ENCODE measurements at places on chromosomes 6 and 20.

DNA sequence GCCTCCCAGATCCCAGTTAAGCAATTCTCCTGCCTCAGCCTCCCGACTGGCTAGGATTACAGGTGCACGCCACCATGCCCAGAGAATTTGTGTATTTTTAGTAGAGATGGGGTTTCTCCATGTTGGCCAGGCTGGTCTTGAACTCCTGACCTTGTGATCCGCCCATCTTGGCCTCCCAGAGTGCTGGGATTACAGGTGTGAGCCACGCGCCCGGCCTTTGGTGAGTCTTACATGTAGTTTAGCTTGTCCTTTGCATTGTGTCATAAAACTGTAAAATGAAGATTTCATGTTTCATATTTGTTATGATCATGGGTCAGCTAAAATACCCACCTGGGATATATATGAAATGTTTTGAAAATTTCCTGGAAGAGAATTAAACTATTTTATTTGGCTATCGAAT lies 183.5 kb downstream of the SASH1 start:
- H3K27me3 ChIP-seq: no peaks in the 10 kb centered on the region
- no peaks in the 10 kb centered on the region for H3K36me3 ChIP-seq
- no peak overlapping the region for H3K4me3 ChIP-seq

DNA sequence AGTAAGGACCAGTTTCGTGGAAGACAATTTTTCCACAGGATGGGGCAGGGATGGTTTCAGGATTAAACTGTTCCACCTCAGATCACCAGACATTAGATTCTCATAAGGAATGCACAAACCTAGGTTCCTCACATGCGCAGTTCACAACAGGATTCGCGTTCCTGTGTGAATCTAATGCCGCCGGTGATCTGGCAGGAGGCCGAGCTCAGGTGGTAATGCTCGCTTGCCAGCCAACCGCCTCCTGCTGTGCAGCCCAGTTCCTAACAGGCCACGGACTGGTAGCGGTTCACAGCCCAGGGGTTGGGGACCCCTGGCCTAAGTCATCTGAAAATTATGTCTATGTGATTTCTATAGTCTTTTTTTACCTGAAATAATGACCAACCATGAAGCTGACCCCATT lies 217.5 kb downstream of the TMEM200A start:
- no peaks in the 10 kb centered on the region for H3K36me3 ChIP-seq
- H3K4me1 ChIP-seq: no peaks in the 10 kb centered on the region
- DNase-seq: no peak
- H3K27ac ChIP-seq: no peak overlapping the region
- H3K27me3 ChIP-seq: no peaks in the 10 kb centered on the region

DNA sequence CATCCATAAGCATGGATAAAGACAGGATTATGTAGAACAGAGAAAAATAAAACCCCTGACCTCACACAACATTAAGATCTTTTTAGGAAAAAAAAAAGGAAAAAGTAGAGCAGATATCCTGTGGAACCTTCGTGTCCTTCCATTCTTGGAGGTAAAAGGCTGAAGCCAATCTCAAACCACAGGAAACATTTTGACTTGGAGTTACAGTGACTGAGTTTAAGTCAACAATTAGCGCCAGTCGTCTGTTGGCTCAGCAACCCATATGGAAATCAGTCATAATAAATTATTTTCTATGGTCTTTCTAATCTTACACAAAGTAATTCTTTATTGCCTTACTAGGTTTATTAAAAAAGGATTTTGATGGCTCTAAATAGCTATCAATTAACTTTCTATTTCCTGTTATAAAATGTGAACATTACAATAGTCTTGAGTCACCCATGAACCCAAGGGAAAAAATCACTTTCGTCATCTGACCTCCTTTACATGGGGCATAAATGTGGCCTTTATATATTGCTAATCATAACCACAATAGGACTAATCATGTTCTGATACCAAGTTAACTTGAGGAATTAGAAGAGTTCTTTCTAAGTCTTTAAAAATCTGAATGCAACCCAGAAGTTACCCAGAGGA lies 592.9 kb downstream of the TFAP2B start:
- no peaks in the 10 kb centered on the region for H3K4me1 ChIP-seq
- no peak overlapping the region for H3K4me3 ChIP-seq
- no peaks in the 10 kb centered on the region for H3K36me3 ChIP-seq
- H3K27me3 ChIP-seq: no peaks in the 10 kb centered on the region

DNA sequence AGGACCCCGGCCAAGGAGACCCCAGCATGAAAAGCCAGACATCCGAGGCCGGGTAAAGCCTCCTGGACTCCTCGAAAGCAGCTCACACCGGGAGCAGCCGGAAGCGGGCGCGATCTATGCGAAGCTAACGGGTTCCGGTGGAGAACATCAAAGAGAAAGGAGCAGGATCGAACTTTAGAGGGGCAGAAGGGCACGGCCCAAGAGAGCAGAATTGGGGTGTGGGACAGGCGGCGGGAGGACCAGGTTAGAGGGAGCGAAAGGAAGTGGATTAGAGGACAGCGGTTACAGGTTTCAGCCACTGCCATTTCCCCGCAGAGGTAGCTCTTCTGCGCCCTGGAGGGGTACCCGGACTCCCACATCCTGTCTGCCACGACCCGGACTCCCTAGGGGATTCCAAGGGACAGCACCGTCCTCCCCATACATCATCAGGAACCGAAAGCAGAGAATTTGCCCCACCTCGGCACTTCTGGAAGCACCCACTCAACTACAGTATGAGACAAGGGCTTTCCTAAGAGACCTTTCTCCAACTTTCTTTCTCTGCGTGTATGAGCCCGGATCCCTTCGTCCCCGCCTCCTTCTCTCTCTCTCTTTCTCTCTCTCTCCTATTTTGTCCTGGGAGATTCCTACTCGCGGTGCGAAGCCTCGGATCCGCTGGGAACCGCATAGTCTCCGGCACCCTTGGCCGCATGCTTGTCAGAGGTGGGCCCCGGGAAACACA lies 507 bp upstream of the VGLL2 start:
- H3K36me3 ChIP-seq: no peaks in the 10 kb centered on the region
- H3K27me3 ChIP-seq: peaks cover 41% of the 10 kb centered on the region
- peaks cover 26% of the 10 kb centered on the region for H3K4me1 ChIP-seq
- H3K27ac ChIP-seq: no peak overlapping the region

DNA sequence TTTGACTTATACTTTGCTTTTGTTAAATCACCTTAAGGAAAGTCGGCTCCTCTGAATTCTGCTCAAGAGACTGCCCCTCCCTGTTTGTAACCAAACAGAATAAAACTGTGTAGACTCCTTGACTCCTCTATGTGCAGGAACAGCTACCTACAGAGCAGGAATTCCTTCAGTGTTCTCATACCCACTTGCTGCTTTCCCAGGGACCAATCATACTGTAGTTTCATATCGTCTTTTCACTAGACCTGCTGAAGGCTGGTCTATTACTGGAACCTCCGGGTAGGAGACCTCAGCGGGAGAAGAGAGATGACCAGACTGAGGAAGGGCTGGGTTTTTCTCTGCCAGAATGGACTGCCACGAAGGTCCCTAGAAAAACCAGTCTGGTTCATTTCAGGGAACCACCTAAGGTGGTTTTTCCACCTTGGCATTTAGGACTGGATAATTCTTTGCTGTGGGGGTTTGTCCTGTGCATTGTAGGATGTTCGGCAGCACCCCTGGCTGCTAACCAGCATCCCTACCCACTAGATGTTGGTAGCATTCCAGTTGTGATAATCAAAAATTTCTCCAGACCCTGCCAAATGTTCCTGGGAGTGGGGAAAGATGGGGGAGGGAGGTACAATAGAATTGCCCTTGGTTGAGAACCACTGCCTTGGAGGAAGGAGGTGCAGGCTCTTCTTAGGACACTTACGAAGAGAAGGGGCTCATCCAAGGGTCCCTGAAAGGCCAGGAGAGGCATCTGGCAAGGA lies 80.5 kb downstream of the DNAAF9 start:
- H3K4me3 ChIP-seq: no peak overlapping the region
- no peak overlapping the region for H3K27ac ChIP-seq
- H3K36me3 ChIP-seq: peaks cover 6% of the 10 kb centered on the region
- no peaks in the 10 kb centered on the region for H3K4me1 ChIP-seq

DNA sequence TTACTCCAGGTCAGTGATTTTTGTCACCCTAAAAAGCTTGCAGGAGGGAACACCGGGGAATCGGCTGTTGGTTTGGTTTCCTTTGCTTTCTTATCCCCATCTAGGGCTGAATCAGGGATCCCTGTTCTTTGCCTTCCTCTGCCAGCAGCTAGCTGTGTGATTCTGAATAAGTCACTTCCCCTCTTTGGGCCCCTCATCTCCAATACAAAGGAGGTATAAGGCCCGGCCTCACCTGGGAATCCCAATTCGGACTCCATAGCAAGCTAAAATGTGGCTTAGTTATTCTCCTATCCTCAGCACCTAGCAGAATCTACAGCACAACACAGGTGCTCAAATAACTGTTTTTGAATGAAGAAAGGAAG lies 18.5 kb upstream of the ARMC12 start:
- no peaks in the 10 kb centered on the region for H3K27me3 ChIP-seq
- no peak overlapping the region for H3K4me3 ChIP-seq
- peak overlapping the region; percentile 84 for H3K27ac ChIP-seq
- H3K4me1 ChIP-seq: peaks cover 57% of the 10 kb centered on the region
- peak; percentile 46 for DNase-seq

DNA sequence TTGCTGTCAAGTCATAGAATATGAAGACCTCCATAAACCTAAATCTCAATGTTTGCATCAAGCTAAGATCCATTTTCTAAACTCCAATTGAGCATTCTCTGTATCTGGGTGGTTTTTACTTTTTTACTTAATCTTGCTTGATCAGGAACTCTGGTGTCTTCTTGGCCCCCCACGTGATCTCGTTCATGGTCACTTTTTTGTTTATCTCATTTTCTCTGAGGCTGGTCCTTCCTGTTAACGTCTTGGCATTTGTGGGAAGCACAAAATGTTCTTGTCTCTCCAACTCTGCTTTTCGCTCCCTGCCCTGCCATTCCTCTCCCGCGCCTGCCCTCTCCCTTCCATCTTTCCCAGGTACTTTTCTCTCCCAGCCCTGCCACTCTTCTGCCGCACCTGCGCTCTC lies 14.0 kb upstream of the MAPRE1 start:
- H3K4me1 ChIP-seq: no peaks in the 10 kb centered on the region
- no peak overlapping the region for H3K4me3 ChIP-seq
- DNase-seq: no peak

DNA sequence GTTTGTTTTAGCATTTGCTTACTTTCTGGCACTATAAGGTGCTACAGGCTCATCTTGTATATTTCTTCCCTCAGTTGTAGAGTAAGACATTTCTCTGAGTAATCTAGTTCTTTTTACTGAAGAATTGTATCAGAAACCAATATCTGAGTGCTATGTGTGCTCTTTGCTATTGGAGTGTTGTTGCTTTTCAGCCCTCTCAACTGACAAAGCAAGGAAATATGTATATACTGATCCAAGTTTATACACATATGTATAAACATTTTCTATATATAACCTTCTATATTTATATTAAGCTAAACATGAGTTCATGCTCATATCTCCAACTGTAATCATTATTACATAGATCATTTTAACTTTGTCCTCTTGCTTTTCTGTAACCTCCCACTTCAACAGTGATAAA lies 405.7 kb downstream of the RFPL4B start:
- no peak overlapping the region for H3K27ac ChIP-seq
- H3K27me3 ChIP-seq: no peaks in the 10 kb centered on the region
- no peak for DNase-seq
- H3K4me1 ChIP-seq: no peaks in the 10 kb centered on the region

DNA sequence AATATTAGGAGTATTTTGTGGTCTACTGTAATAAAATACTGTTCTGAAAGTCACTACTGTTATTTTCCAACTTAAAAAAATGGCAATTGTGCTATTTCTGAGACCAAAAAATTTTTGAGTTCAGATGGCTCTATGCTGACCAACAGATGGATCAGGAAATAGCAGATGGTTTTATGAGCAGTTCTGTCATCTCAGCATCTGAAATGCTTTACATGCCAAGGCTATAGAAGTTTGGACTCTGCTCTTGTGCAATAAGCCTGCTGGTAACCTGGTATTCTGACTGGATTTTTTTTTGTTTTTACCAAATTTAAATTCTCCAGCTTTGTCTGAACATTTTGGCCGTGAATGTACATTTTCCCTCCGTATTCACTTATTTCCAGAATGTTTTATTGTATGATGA lies 1127.5 kb downstream of the GRIK2 start:
- H3K36me3 ChIP-seq: no peaks in the 10 kb centered on the region
- H3K27ac ChIP-seq: no peak overlapping the region
- H3K4me1 ChIP-seq: no peaks in the 10 kb centered on the region

DNA sequence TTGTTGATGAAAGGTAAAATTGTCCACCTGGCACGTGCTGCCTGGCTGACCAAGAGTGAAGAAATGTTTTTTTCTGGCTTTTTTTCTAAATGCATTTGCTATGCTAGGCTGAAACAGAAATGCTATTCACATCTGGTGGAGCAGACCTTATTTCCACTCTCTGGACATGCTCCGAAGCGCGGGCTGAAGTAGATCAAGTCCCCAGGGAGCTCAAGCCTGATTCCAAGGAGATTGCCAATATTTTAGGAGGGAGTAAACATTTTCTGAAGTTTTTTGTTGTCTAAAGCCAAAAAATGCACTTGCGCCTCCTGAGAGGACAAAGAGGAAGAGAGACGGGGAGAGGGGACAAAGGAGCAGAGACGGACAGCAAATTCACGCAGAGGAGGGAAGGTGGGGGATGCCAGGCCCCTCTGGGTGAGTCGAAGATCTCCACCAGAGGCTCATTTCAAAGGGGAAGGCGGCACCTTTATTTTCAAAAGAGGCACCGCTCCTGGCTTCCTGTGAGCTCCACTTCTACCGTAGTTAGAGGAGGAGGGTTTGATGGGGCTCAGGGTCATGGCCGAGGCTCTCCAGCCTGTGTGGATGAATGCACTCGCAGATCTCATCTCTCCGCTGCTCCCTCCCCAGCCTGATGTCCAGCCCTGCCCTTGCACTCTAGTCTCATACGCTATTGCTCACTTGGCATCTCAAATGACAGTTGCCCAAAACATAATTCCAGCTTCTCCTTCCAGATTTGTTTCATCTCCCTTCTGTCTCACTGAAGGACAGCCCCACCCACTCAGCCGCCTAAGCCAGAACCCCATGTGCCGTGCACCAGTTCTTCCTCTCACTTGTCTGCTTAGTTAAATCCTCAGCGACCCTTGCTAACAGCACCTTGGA lies 23.1 kb upstream of the SMOC2 start:
- H3K36me3 ChIP-seq: no peaks in the 10 kb centered on the region
- peak overlapping the region; percentile 42 for H3K27ac ChIP-seq
- peaks cover 12% of the 10 kb centered on the region for H3K4me1 ChIP-seq
- H3K4me3 ChIP-seq: no peak overlapping the region
- no peak for DNase-seq

- H3K27ac ChIP-seq: no peak overlapping the region
- peaks cover 48% of the 10 kb centered on the region for H3K27me3 ChIP-seq
- peaks cover 5% of the 10 kb centered on the region for H3K4me1 ChIP-seq
- H3K4me3 ChIP-seq: no peak overlapping the region
Observed at GRCh38 chr20:62117658-62118057, 4.6 kb upstream of the LSM14B start.

- no peak overlapping the region for H3K4me3 ChIP-seq
- H3K27ac ChIP-seq: no peak overlapping the region
Observed at GRCh38 chr6:38326837-38327236, 312.9 kb downstream of the BTBD9 start.

Measured in sigmoid colon (tissue), 7 donors.